CD4-positive, alpha-beta memory T cell (primary cell): ENCODE measurements at places on chromosomes 12 and 14. TPM values are rescaled to one million over a fixed set of nuclear protein-coding genes. Genes with fewer than 3 reads are reported as not detected.
A peak's percentile ranks its signal among the peaks of the same experiment; 100 is the strongest.

WNT1 gene
- total RNA-seq: 2.8 TPM

DNA sequence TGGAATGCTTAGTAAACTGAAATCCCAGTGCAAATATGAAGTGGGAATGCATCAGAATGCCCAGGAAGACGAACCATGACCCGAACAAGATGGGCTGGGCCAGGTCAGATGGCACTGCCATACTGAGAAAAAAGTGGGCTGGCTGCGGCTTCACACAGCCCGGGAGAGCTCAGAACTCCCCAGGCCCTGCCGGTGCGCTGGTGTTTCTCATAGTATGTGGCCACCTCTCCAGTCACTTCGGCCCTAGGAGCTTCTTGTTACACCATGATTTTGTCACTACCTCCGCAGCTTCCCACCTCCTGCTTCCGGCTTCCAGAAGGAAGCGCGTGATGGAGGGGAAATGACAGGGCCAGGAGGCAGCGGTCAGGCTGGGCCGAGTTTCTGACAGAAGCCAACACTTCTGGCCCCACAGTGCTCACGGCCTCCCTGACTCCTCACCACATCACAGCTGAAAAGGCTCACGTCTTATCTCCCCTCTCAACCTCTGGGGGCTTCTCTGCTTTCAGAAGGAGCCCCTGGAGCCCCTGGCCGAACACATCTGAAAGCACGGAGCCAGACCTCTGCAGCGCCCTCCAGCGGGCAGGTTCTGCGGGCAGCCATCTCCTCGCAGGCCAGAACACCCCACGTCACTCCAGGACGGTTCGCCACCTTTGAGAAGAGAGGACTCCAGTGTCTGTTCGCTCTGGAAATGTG, 30.7 kb downstream of the DAD1 start:
- peak; percentile 62 for DNase-seq

DNA sequence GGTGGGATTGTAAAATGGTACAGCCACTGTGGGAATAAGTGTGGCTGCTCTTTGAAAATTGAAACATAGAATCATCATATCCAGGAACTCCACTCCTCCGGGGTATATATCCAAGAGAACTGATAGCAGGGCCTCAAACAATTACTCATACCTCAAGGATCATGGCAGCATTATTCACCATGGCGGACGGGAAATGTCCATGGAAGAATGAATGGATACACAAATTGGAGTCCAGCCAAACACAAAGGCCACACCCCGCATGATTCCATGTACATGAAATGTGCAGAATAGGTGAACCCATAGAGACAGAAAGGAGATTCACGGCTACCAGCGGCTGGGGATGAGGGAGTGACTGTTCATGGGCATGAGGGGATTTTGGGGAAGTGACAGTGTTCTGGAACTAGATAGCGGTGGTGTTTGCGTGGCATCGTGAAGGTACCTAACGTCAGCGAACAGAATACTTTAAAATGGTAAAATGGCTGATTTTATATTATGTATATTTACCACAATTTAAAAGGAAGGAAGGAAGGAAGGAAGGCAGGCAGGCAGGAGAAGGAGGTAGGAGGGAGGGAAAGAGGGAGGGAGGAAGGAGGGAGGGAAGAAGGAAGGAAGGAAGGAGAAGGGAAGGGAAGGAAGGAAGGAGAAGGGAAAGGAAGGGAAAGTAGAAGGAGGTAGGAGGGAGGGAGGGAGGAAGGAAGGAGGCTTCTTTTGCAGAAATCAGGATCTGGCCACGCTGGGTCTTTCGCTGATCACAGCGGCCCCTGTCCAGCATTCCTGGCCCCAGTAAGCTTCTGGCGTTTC, 14.1 kb upstream of the NCOR2 start:
- no peak for DNase-seq

DNA sequence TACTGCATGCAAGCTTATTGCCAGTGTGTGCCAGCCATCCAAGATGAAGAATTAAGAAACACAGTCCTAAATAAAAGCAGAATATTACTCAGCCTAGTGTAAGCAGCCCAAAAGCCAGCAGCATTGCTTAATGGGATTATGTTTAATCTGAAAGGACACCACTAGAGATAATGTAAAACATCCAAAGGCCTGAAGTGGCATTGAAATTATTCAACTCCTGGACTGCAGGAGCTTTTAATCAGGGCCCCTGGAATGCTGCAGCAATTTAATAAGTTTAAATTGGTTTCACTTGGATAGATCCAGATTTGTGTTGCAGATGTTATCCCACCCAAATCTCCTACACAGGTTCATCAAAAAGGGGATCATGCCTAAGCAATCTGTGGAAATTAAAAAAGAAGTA, 193.0 kb downstream of the C12orf50 start:
- DNase-seq: no peak

DNA sequence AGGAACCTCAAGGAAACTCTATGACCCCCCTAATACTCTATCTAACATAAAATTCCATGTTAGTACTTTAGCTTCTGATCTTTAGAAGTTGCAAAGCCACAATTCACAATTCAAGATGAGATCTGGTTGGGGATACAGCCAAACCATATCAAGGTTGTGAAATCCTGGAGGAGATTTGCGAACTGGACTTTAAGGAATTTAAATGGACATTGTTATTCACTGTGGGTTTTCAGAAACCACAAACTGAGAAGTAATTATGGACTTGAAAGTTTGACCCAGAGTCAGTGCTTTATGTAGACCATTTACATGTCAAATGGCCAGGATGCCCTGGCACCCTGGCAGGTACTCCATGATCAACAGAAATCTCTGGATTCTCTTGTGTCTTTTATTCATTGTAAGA, 14.2 kb upstream of the CDKL1 start:
- no peak for DNase-seq

PPP1R36 gene
- not detected for total RNA-seq

GRCh38 chr12:50609292-50609874, 104.6 kb downstream of the DIP2B start:
- no peak for DNase-seq

GRCh38 chr12:66127650-66128049, 2.9 kb downstream of the LLPH start:
- no peak for DNase-seq
